COLO829 (cell line): ENCODE measurements at places on chromosomes 2 and 18.

GRCh38 chr18:11994703-11995444, 13.6 kb downstream of the IMPA2 start:
- DNase-seq = no peak

- DNase-seq = no peak
Measured at GRCh38 chr18:8658858-8659485, 46.4 kb upstream of the MTCL1 start.

- DNase-seq = no peak
Measured at GRCh38 chr18:39871961-39872360, 2083.1 kb upstream of the PIK3C3 start.

GRCh38 chr2:164530464-164530863, 90.8 kb downstream of the GRB14 start:
- DNase-seq = no peak

GRCh38 chr18:10519999-10520935, 5.6 kb upstream of the NAPG start:
- peak; percentile 89 for DNase-seq

DNA sequence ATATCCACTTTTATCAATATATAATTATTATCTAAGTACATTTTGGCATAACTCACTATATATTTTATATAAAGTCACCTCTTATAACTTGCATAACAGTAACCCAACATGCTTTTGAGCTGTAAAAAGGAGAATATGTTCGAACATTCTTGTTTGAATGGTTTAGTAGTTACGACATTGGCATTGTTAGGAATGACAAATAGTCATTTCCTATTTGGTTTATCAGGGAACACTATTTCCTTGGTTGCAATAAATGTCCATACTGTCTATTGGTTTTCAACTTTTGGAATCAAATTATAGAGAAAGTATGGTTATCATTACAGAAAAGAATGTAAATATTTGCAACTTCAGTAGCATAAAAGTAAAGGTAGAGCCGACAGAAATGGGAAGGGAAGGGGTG, 124.1 kb downstream of the PARD3B start:
- DNase-seq = no peak

DNA sequence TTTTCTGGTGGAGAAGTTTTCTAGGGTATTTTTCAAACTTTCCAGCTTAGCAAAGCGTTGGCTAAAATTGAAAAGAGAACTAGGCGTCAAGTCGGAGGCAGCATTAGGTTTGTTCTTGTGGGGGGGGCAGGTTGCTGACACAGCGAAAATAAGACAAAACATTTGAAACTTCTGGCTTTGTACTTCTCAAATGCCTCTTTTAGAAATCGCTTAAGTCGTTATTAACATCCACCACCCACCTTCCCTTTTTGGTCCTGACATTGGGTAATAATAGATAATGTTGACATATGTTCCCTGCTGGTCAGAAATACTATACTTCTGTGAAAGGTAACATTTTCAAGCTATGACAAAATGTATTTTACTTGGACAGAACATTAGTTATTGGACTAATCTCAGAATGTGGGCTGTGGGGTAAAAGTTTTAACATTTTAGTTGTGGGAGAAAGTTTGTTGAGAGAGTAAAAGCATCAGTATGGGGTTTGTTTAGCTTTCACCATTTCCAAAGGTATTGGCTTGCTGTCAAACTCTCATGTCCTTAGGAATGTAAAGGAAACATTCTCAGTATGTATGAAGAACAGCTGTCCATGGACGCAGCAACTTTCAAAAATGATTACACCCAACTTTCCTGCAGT, 88.1 kb upstream of the ZEB2 start:
- no peak for DNase-seq

- DNase-seq = no peak
Measured at GRCh38 chr2:21928292-21928691, 804.5 kb downstream of the TDRD15 start.

- DNase-seq = no peak
Measured at GRCh38 chr18:34848156-34848555, 138.1 kb downstream of the DTNA start.

GRCh38 chr2:26898480-26899078, 50.6 kb downstream of the DPYSL5 start:
- DNase-seq = no peak

GRCh38 chr2:121144111-121144510, 140.9 kb downstream of the TFCP2L1 start:
- DNase-seq = no peak

DNA sequence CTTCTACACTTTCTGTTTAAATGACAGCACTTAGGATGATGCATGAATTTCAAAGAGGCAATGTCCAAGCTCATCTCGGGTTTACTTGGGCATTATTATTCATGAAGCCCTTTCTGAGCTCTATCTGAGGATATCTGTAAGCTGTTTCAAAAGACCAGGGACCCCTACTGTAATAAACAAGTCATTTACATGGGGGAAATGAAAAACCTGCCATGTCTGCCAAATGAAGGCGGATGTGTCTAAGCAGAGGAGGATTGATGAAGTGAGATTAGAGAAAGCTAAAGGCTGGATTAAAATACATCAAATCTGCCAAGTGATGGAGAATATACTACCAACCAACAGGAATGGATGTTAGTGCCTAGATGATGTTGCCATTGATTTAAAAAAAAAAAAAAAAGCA, 64.5 kb downstream of the SUCLG1 start:
- DNase-seq = no peak

DNA sequence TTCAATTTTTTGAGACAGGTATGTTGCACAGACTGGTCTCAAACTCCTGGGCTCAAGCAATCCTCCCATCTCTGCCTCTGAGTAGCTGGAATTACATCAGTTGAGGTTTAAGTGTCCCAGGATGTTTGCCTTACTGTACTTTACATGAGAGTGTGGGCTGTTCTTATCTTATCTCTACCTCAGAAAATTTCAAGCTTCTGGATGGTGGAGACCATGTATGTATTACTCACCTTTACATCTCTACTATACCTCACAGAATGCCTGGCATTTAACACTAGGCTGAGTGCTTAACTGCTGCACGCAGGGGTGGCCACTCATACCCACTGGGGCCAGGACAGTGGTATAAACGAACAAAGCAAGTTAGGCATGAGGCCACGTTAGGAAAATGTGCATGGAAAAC, 272.0 kb upstream of the RAB12 start:
- DNase-seq = no peak

GRCh38 chr2:74206180-74206688, 7.8 kb downstream of the MTHFD2 start:
- DNase-seq = no peak

DNA sequence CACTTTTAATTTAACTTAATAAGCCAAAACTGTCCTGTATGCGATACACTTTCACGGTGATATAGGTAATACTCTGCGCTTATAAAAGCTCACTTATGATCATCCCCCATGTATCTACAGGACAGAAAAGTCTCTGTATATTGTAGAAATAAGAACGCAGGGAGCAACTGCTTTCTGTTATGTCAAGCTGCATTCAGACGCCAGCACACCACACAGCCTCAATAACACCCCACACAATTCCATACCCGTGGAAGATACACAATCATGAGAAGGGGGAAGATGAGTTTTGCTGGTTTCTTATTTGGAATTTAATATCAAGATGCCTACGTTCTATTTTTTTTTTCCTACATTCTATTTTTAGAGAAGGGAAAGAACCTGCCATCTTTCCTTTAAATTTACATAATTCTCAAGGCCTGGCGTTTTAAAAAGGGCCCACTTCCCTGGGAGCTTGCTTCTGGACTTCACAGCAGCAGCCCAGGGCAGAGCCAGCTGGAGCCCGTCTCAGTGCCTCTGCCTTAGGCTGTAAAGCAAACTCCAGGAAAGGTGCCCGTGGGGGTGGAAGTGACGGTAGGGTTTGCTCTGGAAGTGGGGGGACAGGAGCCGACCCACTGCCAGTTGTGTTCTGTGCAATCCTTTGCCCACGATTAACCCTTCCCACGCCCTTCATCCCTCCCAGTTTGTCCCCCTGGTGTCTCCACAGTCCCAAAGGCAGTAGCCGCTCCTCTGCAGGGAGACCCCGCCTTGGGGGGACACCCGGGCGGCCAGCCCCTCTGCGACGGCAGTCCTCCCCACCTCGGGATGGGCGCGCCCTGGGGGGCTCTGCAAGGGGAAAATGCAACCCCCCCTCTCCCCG, 5.3 kb downstream of the PTGR3 start:
- no peak for DNase-seq

DNA sequence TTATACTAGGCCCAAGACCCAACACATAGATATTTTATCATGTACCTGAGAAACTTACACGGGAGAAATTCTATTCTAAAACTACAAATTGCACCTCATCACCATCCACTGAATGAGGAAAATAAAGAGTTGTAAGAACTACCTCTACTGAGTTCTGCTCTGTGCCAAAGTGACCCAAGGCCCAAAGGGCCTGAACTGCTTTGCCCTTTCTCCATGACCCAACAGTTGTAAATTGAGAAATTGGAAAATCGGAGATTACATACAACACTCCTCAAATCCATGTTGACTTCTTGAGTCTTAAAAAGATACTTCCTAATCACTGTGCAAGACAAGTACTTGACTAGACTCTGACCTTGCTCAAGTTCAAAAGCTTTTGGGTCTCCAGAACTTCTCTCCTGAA, 8.8 kb downstream of the NR4A2 start:
- DNase-seq = no peak

DNA sequence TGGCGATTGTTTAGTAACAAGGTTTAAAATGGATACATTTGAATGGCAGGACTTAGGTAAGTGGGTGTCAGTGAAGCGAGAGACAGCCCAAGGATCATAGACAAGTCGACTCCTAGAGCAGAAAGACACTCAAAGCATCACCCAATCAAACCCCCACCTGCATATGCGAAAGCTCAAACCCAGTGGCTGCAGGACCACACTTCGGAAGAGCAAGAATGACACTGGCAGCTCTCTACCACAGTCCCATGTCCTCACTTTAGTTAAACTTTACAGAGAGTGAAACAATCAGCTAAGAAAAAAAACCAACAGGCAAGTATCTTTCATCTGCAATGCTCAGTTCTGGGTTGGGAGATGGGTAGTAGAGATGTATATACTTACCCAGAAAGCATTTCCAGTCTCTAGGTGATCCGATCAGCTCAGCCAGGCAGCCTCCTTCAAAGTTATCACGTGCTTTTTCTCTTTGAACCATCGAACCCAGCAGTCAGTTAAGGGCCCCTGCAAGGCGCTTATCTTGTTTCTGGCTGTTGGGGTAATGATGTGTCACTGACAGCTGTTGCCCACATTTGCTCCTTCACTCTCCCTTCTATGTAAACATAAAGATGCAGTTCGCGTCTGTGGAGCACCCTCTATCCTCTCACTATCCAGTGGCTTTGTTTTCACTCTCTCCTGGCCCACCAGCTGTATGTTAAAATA, 357.5 kb upstream of the ID2 start:
- no peak for DNase-seq

DNA sequence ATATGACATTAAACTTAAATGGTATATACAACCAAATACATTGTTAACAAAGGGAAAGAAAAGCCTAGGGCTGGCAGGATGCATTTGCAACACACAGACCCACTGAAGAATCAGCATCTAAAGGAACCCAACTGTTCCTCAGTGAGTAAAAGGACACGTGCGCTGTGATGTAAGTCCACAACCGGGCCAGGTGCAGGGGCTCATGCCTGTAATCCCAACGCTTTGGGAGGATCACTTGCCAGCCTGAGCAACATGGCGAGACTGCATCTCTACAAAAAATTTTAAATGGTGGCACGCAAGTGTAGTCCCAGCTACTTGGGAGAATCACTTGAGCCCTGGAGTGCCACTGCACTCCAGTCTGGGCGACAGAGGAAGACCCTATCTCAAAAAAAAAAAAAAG, 3.9 kb downstream of the DTNB start:
- DNase-seq = no peak

GRCh38 chr18:47215554-47216138, 35.8 kb downstream of the SKOR2 start:
- peak; percentile 47 for DNase-seq

- no peak for DNase-seq
Measured at GRCh38 chr18:48006415-48007175, 76.1 kb upstream of the SMAD2 start.

GRCh38 chr2:68119504-68119903, 38.2 kb upstream of the PNO1 start:
- no peak for DNase-seq

- no peak for DNase-seq
Measured at GRCh38 chr2:141929331-141930252, 201.2 kb downstream of the LRP1B start.

DNA sequence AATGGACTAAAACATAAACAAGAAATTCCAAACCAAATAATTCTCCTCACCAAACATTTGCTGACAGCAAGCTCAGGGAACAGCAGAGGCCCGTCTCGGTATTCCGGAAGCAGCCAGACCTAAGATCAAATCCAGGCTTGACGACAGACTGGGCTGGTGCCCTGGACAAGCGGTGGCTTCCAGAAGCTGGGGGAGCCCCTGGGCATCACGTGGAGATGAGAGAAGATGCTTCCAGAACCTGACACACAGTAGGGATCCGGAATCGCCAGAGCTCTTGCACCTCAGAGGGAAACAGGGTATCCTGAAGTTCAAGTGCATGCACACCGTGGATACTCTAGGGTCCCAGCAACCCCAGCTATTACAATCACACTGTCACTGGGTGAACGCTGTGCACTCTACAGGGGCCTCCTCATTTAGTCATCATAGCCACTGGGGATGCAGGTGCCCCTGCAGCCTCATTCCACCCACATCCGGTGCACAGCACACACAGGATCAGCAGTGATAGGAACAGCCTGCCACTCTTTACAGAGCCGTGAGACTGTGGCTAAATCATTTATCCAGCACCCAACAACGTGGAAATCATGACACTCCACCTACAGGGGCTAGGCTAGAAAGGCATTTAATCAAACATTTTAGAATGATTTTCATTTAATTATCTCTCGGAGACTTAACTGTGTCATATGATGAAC, 102.6 kb downstream of the HDAC4 start:
- DNase-seq = no peak

GRCh38 chr2:235047171-235048160, 95.6 kb downstream of the SH3BP4 start:
- no peak for DNase-seq

- DNase-seq = no peak
Measured at GRCh38 chr18:31671951-31672350, 12.4 kb downstream of the B4GALT6 start.

DNA sequence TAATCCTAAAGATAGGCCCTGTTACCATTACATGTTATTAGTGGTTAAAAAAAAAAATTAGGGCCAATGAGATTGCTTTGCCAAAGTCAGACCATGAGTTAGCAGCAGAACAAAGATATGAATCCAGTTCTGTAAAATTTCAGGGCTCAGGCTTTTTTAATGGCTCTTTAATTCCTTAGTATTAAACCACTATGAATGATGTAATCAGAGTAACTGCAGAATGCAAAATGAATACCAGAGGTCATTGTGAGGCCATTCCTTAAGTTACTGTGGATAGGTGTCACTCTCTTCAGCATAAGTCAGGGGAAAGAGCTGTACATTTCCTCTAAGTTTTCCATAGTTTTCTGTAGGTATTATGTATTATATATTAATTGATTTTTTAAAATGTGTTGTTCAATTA, 42.2 kb upstream of the TBR1 start:
- DNase-seq = no peak

DNA sequence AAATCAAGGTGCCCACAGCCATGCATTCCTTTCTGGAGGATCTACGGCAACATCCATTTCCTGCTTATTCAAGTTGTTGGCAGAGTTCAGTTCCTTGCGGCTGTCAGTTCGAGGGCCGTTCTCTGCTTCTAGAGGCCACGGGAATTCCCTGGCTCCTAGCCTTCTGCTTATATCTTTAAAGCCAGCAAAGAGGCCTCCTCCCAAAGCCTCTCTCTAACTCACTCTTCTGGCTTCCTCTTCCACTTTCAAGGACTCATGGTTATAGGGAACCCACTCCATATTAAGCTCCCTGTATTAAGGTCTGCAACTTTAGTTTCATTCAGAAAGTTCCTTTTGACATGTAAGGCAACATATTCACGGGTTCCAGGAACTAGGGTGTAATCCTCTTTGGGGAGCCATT, 150.1 kb upstream of the RMP24 start:
- no peak for DNase-seq
